T-helper 22 cell (primary cell): ENCODE measurements at places on chromosomes 4 and X.

- DNase-seq = no peak
Observed at GRCh38 chr4:84651499-84651898, 68.6 kb downstream of the CDS1 start.

- no peak for DNase-seq
Observed at GRCh38 chr4:134544303-134544770, 342.7 kb upstream of the PABPC4L start.

DNA sequence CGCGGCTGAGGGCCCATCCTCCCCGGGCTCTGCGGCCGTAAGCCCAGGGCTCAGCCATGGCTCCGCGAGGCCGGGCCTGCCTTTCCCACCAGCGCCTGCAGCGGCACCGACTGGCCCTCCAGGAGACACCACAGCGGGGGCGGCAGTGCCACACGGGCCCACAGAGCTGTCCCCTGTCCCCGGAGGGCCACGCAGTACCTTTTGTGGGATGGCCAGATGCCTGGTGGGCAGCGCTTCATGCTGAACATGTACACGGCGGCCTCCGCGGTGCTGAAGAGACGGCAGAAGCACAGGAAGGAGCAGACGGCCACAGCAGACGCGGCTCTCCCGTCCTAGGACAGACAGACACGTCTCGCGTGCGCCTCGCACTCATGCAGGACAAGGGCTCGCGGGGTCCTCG lies 50.4 kb downstream of the GAK start:
- DNase-seq = no peak

DNA sequence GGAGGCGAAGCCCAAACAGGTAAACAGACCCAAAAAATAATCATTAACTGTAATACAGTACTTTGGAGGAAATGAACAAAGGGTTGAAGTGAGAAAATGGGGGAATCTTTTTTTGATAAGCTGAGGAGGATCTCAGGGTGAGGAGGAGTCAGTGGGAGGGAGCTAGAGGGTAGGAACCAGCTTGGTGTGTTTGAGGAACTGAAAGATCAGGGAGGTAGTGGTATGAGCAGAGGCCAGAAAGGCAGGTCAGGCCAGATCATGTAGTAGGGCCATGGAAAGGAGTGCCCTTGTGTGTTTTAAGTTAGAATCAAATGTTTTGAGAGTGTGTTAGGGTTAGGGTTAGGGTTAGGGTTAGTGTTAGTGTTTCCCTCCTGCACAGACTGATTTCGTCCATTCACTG lies 48.8 kb downstream of the PPP2R2C start:
- no peak for DNase-seq

GRCh38 chr4:143643399-143643798 lies 57.1 kb downstream of the FREM3 start:
- no peak for DNase-seq

- no peak for DNase-seq
Observed at GRCh38 chrX:48083212-48083611, 11.8 kb upstream of the ZNF630 start.

GRCh38 chr4:17476853-17477252 lies 35.0 kb downstream of the QDPR start:
- no peak for DNase-seq

DNA sequence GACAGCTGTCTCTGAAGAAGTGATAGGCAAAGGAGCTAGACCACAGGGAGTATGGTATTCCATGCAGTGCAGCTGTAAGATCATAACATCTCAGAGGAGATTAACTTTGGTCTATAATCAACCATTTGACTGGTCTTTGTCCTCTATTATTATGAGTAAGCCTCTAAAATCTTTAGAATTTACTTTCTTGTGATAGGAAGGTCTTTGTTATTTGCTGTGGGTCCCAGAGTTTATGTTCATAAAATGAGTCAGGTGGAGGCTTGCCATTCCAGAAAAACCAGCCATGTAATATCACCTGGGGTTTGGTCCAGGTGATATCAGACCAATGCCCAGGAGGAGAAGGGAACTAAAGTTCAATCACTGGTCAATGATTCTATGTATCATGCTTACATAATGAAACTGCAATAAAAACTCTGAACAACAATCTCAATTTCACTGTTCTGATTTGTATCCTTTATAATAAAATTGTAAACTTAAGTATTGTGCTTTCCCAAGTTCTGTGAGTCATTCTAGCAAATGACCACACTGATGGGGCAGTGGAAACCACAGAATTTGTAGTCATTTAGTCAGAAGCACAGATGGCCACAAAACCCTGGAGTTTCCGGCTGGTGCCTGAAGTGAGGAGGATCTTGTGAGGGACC lies 239.6 kb upstream of the TRAM1L1 start:
- DNase-seq = no peak
